ENCODE measurements at places on chromosomes 12 and 14. TPM values are rescaled to one million over a fixed set of nuclear protein-coding genes. Genes with fewer than 3 reads are reported as not detected.

The ZDHHC22 gene
- not detected for total RNA-seq

GRCh38 chr14:105701456-105702274, 175.3 kb downstream of the TMEM121 start:
- no peaks in the 10 kb centered on the region for H3K36me3 ChIP-seq
- no peak for DNase-seq
- H3K4me1 ChIP-seq = no peaks in the 10 kb centered on the region
- no peak overlapping the region for H3K27ac ChIP-seq
- H3K4me3 ChIP-seq = no peak overlapping the region

The KCNA1 gene
- total RNA-seq = not detected

DNA sequence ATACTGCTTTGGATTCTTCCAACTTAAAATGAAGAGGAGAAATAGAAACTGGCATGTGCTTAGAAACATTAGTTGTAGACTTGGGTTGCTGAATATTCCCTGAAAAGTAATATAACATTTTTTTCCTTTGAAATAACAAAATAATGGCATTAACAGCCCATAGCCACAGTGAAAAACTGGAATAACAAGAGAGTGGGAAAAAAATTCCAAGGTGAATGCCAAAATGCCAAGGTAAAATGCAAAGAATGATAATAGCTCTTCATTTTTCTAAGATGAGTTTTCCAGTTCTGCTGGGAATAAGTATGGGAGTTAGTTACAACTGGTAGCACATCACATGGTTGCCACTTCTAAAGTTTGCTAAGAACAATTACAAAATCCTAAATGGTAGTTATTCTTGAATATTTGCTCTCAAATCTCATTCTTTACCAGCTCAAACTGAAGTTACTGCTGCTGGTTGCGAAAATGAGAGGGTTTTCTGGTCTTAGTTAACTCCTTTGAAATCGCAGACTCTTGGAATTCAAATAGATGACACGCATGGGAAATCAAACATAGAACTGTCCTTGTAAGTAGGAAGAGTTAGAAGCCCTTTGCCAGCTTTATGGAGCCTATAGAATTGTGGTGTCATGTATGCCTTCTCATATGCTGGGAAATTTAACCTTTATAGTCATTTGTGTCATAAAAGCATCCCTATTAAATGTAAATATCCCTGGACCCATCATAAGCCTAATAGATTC, 165.0 kb upstream of the DCN start:
- no peaks in the 10 kb centered on the region for H3K4me1 ChIP-seq
- DNase-seq = no peak
- no peaks in the 10 kb centered on the region for H3K36me3 ChIP-seq
- no peak overlapping the region for H3K27ac ChIP-seq
- H3K27me3 ChIP-seq = no peaks in the 10 kb centered on the region
- no peak overlapping the region for H3K4me3 ChIP-seq

The RNF212B gene
- not detected for total RNA-seq

The DCN gene
- not detected for total RNA-seq

GRCh38 chr12:41224066-41224465, 35.9 kb downstream of the PDZRN4 start:
- no peaks in the 10 kb centered on the region for H3K36me3 ChIP-seq
- H3K4me3 ChIP-seq = no peak overlapping the region
- DNase-seq = no peak
- no peak overlapping the region for H3K27ac ChIP-seq

The CCDC196 gene
- total RNA-seq = not detected

Data from CD4-positive, alpha-beta T cell (primary cell).